ENCODE measurements at places on chromosomes 6 and 20. TPM values are rescaled to one million over a fixed set of nuclear protein-coding genes. Genes with fewer than 3 reads are reported as not detected.

Gene SLC22A16
- 0.08 TPM for total RNA-seq

Gene SLC22A2
- not detected for total RNA-seq

- no peak for DNase-seq
Measured at GRCh38 chr20:61450549-61450948, 198.5 kb downstream of the CDH4 start.

- DNase-seq, result no peak
Measured at GRCh38 chr20:45303586-45304463, 2.8 kb upstream of the RBPJL start.

DNA sequence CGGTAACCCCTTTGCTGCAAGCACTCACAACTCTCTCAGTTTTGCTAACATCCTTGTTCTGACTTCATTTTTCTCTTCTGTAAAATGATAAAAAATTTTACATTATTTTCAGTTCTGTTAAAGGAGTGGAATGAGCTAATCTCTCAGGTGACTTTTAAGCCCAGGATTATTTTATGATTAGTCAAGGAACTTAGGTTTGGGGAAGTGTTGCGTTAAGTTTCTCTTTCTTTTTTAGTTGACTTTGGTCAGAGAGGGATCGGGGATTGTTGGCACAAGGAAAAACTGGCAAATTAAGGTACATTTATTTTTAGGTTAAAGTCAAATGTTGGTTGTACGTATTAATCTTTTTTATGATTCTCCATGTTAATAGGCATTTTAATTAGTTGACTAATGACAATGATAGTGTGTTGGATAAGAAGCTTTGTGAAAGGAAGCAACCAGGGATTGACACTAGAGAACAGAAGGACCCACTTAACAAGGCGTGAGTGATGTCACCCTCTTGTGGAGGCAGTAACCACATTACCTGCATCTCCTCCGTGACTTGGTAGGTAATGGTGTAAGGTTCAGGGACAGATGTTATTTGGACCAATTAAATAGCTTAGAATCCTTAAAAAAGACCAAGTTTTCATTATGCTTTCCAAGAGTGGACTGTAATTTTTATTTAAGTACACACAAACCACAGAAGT, 31.6 kb downstream of the CD83 start:
- no peak for DNase-seq

DNA sequence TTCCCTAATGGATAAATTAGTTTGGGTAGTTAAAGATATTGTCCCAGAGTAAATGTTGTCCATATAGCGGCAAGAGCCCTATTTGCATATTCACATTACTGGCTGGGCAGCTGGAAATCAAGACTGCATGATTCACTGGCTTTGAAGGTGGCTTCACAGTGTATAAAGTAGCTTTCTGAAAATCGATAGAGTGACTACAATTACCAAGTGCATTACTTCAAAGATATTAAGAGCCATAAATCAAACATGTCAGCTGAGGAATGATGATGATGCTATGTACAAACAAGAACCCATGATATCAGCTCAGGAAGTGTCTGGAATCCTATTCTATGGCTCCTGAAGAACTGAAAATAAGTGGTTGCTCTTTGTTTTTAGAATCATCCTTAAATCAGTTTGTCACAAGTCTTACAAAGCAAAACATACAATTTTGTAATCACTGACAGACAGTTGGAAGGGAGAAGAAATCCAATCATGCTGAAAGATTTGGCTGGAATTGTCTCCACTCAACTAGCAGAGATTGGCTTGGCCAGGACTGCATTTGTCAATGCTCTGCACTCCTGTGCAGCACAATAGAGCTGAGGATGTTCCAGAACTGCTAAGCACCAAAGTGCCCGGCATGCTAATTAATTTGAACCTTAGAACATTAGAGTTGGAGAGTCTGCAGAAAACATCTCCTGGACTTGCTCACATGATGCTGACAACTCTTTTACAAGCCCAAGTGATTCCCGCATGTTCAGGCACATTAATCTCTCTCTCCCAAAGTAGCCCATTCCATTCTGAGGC, 77.9 kb upstream of the B3GAT2 start:
- no peak for DNase-seq

- DNase-seq, result no peak
Measured at GRCh38 chr6:169142538-169142844, 111.2 kb downstream of the THBS2 start.

Gene BIRC7
- 0.23 TPM for total RNA-seq

- DNase-seq, result no peak
Measured at GRCh38 chr20:60558486-60558885, 600.3 kb downstream of the CDH26 start.

DNA sequence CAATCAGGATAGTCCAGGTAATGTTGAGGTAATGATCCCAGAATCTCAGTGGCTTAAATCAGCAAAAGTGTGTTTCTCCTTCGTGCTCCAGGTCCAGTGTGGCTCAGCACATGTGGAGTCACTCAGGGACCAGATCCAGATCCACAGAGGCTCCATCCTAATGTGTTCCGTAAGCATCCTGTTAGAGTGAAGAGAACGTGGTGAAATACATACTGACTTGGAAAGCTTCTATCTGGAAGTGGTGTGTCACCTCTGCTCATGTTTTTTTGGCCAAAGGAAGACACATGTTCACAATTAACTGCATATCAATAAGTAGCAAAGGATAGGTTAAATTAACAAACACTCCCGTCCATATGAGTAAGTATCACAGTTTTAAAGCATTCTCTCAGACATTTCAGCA, 26.8 kb upstream of the PREP start:
- no peak for DNase-seq

Gene KIAA0408
- total RNA-seq, result 0.28 TPM

All from liver (tissue), 10 donors.